Stimulated activated CD8-positive, alpha-beta memory T cell treated with anti-CD3 and anti-CD28 coated beads, Interleukin-4, amount 100 ng/mL, for 1 hour (primary cell): ENCODE measurements at places on chromosomes 6 and 20.

DNA sequence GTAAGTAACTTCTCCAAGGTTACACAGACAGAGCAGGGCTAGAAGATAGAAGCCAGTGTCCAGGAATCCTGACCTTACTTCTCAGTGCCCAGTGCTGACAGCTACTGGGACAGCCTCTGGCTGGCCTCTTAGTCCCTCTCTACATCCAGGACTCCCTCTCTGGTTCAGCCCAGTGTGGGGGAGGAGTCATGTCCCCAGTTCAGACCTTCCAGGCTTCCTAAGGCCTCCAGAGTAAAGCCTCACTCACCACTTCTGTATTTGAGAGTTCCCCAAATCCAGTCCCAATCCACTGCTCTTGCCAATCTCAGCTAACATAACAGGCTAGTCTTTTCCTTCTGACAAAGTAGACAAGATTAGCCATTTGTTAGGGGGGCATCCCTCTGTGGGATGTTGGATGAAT lies 36.9 kb upstream of the EPB41L1 start:
- no peak for DNase-seq

GRCh38 chr6:112717401-112717800 lies 370.3 kb downstream of the RFPL4B start:
- DNase-seq: no peak

GRCh38 chr6:134035823-134036296 lies 16.6 kb downstream of the SLC2A12 start:
- DNase-seq: no peak

- DNase-seq: no peak
Observed at GRCh38 chr6:11532097-11532496, 5.5 kb upstream of the TMEM170B start.

DNA sequence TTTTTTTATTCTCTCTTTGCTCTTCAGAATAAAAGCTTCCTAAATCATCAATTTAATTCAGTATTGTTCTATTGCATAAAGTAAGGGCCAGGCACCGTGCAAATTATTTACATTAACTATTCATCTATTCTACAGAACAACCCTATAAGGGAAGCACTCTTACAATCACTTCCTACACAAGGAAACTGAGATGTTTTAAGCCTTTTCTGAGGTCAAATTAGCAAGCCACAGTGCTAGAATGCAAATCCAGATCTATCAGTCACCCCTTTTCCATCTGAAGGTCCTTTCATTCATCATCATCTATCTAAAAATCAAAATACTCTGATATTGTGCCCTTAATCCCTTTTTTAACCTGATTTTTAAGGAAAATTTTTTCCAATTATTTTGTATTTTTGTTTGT lies 31.2 kb downstream of the FRK start:
- DNase-seq: no peak

- DNase-seq: no peak
Observed at GRCh38 chr6:127090051-127090450, 28.4 kb upstream of the RSPO3 start.

DNA sequence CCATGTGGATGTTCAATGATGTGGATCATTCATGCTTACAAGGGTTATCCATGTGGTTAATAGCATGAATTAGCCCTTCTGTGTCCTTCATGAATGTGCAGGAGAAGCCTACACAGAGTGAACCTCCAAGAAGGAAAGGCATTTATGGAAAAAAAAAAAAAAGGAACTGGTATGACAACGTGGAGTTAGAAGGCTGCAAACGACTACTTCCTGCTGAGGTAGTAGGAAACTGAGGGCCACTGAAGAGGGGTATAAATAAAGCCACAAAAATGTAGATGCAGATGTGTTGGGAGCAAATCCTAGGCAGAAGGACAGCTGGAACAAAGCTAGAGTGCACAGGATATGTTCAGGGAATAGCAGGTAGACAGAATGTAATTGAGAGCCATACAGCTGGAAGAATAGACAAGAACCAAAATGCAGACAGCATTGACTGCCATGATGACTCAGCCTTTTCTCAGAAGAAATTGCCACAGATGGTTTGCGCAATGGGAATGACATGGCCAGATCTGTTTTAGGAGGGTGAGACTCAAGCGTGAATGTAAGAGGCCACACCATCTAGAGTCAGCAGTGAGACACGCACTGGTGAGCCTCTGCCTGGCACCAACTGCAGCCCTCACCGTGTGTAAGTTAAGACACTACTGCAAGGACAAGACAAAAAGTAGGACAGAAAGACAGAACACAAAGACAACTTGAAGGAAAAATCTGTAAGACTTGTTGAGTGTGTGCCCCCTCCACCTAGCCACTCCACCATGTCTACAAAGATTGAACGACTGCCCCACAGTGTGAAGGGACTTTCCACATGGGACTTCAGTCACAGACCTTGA lies 79.8 kb downstream of the KIF13A start:
- DNase-seq: no peak

DNA sequence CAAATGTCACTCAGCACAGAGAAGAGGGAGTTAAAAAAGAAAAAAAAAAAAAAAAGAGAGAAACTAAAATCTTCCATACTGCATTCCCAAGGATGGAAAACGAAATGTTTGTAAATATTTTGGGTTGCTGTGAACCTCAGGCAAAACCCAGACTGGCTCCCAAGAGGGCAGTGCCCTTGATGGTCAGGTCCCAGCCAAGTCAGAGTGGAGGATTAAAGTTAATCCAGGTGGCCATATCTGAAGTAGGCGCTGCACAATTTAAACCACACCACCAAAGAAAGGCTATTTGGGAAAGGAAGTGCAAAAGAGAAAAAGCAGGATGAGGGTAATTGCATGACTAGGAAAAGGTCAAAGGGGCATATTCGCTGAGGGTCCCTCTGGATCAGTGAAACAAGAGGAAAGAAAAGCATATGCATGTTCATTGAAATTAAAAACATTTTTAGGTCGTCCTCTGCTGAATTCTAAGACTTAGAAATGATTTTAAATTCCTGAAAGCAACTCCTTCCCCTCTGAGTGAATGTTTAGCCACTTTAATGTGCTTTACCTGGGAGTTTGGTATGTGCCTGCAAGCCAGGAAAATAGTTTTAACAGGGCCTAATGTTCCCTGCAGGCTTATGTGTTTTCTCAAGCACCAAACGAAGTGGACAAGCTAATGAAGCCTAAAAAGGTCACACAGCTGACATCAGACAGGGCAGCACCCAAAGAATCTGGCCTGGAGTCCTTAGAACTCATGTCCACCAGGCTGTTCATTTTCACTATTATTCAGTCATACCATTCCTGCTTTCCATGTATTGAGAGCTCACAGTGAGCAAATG lies 159.1 kb downstream of the HACE1 start:
- no peak for DNase-seq

DNA sequence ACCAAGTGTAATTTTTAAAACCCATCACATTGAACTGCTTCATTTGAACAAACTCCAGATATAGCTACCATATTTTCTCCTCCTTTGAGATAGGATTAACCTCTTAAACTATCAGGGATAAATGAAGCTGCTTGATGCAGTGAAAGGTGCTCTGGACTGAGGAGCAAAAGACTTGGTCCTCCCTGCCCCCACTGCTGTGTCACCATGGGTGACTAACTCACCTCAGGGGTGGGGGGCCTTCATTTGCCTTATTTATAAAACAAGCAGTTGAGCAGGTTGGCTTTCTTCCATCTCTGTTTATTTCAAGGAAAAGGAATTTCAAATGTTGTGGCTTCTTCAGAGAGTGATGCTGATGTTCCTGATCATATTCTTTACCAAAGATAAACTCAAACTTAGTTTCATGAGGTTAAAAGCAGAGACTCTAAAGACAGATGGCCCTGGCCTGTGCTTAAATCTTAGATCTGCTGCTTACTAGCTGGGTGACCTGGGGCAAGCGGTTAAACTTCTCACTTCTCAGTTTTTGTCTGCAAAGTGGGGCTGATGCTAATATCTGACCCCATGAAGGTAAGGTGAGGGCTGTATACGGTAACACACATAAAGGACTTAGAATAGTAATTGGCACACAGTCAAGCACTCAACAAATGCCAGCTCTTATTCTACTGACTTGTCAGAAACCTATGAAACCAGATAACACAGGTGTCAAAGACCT lies 50.5 kb downstream of the FHL5 start:
- no peak for DNase-seq

DNA sequence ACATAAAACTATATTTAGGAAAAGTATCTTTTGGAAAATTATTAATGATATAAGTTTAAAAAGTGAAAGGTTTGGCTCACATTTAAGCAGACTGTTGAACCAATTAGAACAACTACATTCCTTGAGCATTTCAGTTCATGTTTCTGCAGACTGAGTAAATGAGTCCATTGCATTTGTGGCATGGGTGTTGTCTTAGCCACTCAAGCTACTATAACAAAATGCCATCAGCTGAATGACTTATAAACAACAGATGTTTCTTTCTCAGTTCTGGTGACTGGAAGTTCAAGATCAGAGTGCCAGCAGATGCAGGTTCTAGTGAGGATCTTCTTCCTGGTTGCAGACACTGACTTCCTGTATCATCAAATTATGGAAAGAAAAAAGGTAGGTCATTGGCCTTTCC lies 67.1 kb upstream of the SLC2A12 start:
- no peak for DNase-seq

DNA sequence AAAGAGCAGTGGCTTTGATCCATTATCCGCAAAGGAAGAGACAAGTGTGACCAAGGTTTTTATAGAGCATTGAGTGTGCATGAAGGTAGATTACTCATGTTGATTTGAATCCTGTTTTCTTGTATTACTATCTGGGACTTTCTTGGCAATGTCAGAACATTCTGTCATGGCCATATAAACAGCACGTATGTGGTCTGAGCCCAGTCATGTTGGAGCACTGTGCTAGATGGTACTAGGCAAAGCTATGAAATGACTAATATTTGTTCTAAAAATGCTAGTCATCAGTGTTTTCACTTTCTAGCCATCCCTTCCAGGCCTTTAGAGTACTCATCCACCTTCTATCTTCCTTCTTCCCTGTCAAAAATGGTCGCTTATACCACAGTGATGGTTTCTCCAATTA lies 278.6 kb upstream of the FLRT3 start:
- no peak for DNase-seq

GRCh38 chr20:34553366-34553867 lies 5.1 kb upstream of the MAP1LC3A start:
- no peak for DNase-seq

DNA sequence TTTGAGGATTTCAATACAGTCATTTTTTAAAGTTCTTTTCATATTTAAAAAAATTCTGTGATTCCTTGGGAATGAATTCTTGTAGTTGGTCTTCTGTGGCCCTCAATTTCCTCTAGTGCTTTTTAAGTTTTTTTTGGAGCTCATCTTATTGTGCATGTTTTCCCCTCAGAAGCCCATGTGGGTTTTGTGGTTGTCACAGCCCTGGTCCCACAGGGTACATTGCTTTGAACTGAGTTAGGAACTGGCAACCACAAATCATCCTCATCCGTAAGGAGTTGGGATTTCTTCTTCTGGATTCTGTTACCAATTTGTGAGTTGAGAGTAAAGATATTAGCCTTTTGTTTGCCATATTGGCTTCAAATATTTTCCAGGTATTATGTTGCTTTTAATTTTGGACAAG lies 89.9 kb downstream of the AKAP7 start:
- DNase-seq: no peak

GRCh38 chr20:11271319-11271718 lies 597.5 kb upstream of the JAG1 start:
- no peak for DNase-seq

GRCh38 chr6:167275436-167275835 lies 15.7 kb upstream of the UNC93A start:
- no peak for DNase-seq

GRCh38 chr6:2244261-2245102 lies 923 bp downstream of the GMDS start:
- no peak for DNase-seq

DNA sequence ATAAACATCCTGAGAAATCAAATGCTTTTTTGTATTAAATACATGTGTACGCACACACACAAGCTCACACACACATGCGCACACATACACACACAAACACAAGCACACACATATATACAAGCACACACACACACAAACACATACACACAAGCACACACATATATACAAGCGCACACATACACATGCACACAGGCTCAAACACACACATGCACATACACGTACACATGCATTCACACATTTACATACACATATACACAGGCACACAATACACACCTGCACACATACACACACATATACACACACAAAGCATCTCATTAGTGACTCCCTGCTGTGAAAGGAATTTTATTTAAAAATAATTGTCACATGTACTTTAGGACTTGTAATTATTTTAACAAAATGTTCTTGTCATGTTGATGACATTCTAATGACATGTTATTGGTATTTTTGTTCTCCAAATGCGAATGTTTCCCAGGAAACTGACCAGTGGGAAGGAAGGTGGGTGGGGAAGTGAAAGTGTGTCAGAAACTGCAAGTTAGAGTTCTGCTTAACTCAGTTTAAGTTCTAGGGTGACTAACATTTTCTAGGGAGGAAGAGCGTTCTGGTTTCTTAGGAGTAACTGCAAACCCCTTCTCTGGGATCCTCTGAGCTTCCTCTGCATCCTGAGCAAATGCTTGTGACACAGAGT lies 113.9 kb upstream of the ZNF217 start:
- no peak for DNase-seq

GRCh38 chr6:34514593-34515472 lies 41.3 kb downstream of the SPDEF start:
- no peak for DNase-seq

GRCh38 chr6:156689656-156690055 lies 87.5 kb upstream of the ARID1B start:
- no peak for DNase-seq

- DNase-seq: no peak
Observed at GRCh38 chr6:101013612-101014195, 132.6 kb upstream of the ASCC3 start.

GRCh38 chr6:139540276-139540675 lies 165.8 kb upstream of the CITED2 start:
- DNase-seq: no peak

DNA sequence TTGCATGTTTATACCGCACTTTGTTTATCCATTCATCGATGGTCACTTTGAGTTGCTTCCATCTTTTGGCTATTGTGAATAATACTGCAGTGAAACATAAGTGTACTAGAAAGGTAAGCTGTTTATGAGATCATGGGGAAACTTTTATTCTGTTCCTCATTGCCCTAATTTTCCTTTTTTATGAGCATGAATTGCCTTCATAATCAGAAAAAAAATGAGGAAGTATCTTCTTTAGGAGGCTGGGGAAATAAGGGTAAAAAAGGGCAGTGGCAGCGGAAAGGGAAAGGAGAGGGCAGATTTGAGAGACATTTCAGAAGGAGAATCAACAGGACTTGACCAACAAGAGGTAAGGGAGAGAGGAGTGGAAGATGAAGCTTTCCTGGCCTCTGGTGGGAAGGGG lies 14.3 kb upstream of the SERINC3 start:
- no peak for DNase-seq

GRCh38 chr6:28618898-28619555 lies 93.3 kb downstream of the GPX5 start:
- no peak for DNase-seq

- DNase-seq: no peak
Observed at GRCh38 chr20:38789503-38790199, 15.8 kb upstream of the PPP1R16B start.

- no peak for DNase-seq
Observed at GRCh38 chr6:130008236-130008873, 10.0 kb upstream of the L3MBTL3 start.

- no peak for DNase-seq
Observed at GRCh38 chr20:55567826-55568225, 437.5 kb downstream of the CBLN4 start.

- DNase-seq: no peak
Observed at GRCh38 chr20:24129641-24130040, 141.1 kb upstream of the GGTLC1 start.
